ENCODE measurements at places on chromosomes 1 and 21. TPM values are rescaled to one million over a fixed set of nuclear protein-coding genes. Genes with fewer than 3 reads are reported as not detected.

NUAK2 gene
- polyA plus RNA-seq: 10.1 TPM

UMODL1 gene
- 0.20 TPM for polyA plus RNA-seq

CTSS gene
- 12.5 TPM for polyA plus RNA-seq

FMO1 gene
- polyA plus RNA-seq: 185 TPM

ADCY10 gene
- 0.24 TPM for polyA plus RNA-seq

COL9A2 gene
- polyA plus RNA-seq: 24.4 TPM

SERPINC1 gene
- polyA plus RNA-seq: 0.33 TPM

KANK4 gene
- polyA plus RNA-seq: 29.4 TPM

TSPAN2 gene
- polyA plus RNA-seq: 43.2 TPM

APCS gene
- polyA plus RNA-seq: not detected

OR2AK2 gene
- not detected for polyA plus RNA-seq

OR4F16 gene
- polyA plus RNA-seq: not detected

YBEY gene
- 20.1 TPM for polyA plus RNA-seq

LCE1A gene
- not detected for polyA plus RNA-seq

ADGRL2 gene
- polyA plus RNA-seq: 160 TPM

SLC5A9 gene
- polyA plus RNA-seq: 11.5 TPM

AVPR1B gene
- polyA plus RNA-seq: 0.58 TPM

LYPD8 gene
- polyA plus RNA-seq: not detected

SIM2 gene
- polyA plus RNA-seq: 25.8 TPM

RUNX3 gene
- polyA plus RNA-seq: 0.52 TPM

FCRL1 gene
- polyA plus RNA-seq: not detected

RIIAD1 gene
- 0.44 TPM for polyA plus RNA-seq

CASQ2 gene
- polyA plus RNA-seq: 1.3 TPM

OR4F29 gene
- not detected for polyA plus RNA-seq

CCDC185 gene
- polyA plus RNA-seq: not detected

LCE2A gene
- not detected for polyA plus RNA-seq

LCE6A gene
- polyA plus RNA-seq: not detected

MAP3K21 gene
- polyA plus RNA-seq: 20.7 TPM

ZMYND12 gene
- 4.6 TPM for polyA plus RNA-seq

CTSK gene
- polyA plus RNA-seq: 24.7 TPM

SFN gene
- 0.76 TPM for polyA plus RNA-seq

HEYL gene
- polyA plus RNA-seq: 26.3 TPM

PAQR6 gene
- 3.9 TPM for polyA plus RNA-seq

C21orf91 gene
- polyA plus RNA-seq: 30.5 TPM

NUP210L gene
- 0.06 TPM for polyA plus RNA-seq

LMX1A gene
- not detected for polyA plus RNA-seq

DOCK7 gene
- polyA plus RNA-seq: 51.1 TPM

PTAFR gene
- 3.9 TPM for polyA plus RNA-seq

OR2L5 gene
- not detected for polyA plus RNA-seq

EPHA10 gene
- 0.24 TPM for polyA plus RNA-seq

SPRR3 gene
- not detected for polyA plus RNA-seq

PIGV gene
- 18.3 TPM for polyA plus RNA-seq

TTLL7 gene
- 3.6 TPM for polyA plus RNA-seq

ANKRD65 gene
- polyA plus RNA-seq: 6.6 TPM

LCE3D gene
- polyA plus RNA-seq: not detected

CD244 gene
- 0.10 TPM for polyA plus RNA-seq

IL12RB2 gene
- 0.73 TPM for polyA plus RNA-seq

GBP6 gene
- not detected for polyA plus RNA-seq

OR2T5 gene
- polyA plus RNA-seq: 0.03 TPM

CHODL gene
- 71.5 TPM for polyA plus RNA-seq

SH2D5 gene
- 0.80 TPM for polyA plus RNA-seq

CADM3 gene
- polyA plus RNA-seq: 0.14 TPM

RAP1GAP gene
- polyA plus RNA-seq: 26.4 TPM

HSD11B1 gene
- polyA plus RNA-seq: 0.36 TPM

ELAVL4 gene
- 3.8 TPM for polyA plus RNA-seq
